Stimulated activated CD8-positive, alpha-beta memory T cell treated with anti-CD3 and anti-CD28 coated beads, Interleukin-4, amount 100 ng/mL, for 4 hours (primary cell): ENCODE measurements at places on chromosomes 11 and 22.

- DNase-seq, result no peak
These were observed 8.7 kb downstream of the IFT27 start for GRCh38 chr22:36767035-36767775.

- no peak for DNase-seq
These were observed 141.1 kb upstream of the NARS2 start for GRCh38 chr11:78715639-78716311.

GRCh38 chr11:41613326-41613725 lies 153.9 kb upstream of the LRRC4C start:
- DNase-seq, result no peak

DNA sequence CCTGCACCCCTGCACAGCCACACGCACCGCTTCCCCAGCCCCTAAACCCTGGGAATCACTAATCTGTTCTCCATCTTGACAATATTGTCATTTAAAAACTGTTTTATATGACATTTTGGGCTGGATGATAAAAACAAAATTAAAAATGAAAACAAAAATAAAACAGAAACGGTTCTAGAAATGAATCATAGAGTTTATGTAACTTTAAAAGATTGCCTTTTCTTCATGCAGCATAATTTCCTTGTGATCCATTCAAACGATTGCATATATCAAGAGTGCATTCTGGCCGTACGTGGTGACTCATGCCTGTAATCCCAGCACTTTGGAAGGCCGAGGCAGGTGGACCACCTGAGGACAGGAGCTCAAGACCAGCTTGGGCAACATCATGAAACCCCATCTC lies 6.6 kb upstream of the FAM118A start:
- no peak for DNase-seq

DNA sequence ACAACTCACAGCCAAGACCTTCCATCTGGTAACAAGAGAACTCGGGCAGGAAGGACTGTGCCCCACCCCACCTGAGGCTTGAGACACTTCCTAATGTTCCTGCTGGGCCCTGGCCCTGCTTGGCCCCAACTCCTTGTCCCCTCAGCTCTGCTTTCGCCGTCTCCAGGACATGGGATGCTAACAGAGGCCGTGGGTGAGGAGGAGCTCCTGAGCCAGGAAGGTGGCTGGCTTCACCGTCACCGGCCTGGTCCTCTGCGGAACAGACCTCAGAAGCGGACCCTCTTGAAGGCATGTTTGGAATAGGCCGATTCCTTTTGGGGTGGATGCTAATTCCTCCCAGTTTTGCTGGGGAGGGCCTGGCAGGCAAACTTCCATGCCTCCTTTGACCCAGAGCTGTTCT lies 154.3 kb downstream of the CACNA1I start:
- DNase-seq, result no peak

DNA sequence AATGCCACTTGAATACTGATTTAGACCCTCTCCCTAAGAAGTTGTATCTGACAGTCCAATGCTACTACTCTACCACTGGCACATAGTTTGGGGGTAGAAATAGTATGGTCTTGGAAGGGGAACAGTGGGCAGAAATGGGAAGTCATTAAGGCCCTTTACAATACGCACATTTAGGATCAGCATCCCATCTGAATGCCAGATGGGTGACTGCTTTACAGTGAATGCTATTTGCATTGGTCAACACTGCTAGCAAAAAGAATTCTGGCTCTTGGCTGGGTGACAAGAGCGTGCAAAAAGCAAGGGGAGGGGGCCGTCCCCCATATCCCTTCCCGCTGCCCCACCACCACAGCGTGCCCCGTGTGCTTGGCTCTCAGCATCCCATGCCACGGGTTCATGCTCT lies 104.7 kb upstream of the BID start:
- no peak for DNase-seq

DNA sequence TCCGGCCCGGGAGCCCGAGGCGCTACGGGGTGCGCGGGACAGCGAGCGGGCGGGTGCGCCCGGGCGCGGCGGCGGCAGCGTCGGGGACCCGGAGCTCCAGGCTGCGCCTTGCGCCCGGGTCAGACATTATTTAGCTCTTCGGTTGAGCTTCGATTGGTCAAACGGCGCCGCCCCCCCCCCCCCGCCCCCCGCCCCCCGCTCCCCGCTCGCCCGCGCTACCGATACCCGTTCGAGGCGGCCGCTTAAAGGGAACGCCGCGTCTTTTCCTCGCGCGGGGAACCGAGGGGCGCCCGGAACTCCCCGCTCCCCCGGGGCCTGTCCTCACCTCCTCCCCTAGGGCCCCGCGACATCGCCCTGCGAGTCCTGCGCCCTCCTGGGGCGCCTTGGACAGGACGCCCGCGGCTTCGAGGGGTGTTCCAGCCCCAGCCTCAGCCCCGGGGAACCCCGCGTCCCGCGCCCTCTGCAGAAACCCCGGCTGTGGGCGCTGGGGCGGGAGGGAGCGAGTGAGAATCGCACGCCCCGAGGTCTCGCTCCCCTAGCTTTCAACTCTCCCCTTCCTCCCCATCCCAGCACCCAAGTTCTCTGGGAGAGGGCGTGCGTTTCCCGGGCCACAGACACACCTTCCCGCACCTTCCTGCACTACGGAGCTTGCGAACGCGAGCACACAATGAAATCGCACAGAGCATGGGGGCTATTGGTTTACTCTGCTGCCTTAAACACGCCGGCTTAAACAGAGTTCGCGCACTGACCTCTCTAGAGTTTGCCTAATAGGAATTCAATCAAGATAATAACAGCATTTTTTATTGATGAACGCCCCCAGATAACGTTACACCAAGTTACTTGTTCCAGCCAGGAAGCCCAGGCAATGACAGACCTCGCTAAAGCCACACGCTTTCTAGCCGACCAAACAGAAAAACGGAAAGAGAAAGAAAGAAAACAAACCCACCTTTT lies at the start of gene BDNF:
TSS of gene BDNF (minus strand) at position 105 of the 951 bp plus-strand sequence. CDS start 41,891 bp downstream, outside the sequence.
- no peak for DNase-seq

- no peak for DNase-seq
These were observed 384.5 kb downstream of the AASDHPPT start for GRCh38 chr11:106461839-106462545.

DNA sequence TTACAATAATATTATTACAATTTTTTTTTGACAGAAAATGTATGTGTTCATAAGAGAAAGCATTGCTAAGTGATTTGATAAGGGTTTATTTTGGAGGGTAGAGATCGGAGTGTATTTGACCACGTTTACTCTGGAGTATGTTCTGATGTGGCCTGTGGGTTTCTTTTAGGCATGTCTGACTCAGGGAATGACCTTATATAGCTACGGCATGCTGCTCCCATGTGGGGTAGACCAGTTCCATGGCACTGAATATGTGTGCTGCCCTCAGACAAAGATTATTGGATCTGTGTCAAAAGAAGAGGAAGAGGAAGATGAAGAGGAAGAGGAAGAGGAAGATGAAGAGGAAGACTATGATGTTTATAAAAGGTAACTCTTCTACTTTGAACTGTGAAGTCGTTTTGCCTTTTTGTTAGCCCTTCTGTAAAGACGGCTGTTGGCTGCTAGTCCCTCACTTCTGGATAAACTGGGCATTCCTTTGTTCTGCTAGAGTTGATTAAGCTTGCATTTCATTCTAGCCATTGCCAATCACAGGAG lies 38.1 kb upstream of the ST14 start:
- DNase-seq, result no peak

GRCh38 chr11:125359130-125359529 lies 136.9 kb downstream of the FEZ1 start:
- no peak for DNase-seq

DNA sequence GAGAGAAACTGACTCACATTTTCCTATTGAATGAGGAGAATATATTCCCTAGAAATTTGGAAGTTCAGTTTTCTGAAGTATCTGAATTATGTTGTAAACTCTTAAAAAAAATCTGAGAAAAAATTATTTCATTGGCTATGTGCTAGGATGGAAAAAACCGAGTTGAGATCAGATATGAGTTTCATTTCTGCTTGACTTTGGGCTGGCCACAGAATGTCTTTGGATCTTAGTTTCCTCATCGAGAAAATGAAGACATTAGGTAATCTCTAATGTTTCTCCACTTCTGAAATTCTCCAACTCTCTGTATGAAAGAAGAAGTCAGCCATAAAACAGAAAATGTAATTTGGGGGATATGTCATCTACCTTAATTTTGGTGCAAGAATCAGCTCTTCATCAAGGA lies 28.8 kb downstream of the SLN start:
- DNase-seq, result no peak

- no peak for DNase-seq
These were observed 61.4 kb upstream of the LMO2 start for GRCh38 chr11:33953289-33953688.

DNA sequence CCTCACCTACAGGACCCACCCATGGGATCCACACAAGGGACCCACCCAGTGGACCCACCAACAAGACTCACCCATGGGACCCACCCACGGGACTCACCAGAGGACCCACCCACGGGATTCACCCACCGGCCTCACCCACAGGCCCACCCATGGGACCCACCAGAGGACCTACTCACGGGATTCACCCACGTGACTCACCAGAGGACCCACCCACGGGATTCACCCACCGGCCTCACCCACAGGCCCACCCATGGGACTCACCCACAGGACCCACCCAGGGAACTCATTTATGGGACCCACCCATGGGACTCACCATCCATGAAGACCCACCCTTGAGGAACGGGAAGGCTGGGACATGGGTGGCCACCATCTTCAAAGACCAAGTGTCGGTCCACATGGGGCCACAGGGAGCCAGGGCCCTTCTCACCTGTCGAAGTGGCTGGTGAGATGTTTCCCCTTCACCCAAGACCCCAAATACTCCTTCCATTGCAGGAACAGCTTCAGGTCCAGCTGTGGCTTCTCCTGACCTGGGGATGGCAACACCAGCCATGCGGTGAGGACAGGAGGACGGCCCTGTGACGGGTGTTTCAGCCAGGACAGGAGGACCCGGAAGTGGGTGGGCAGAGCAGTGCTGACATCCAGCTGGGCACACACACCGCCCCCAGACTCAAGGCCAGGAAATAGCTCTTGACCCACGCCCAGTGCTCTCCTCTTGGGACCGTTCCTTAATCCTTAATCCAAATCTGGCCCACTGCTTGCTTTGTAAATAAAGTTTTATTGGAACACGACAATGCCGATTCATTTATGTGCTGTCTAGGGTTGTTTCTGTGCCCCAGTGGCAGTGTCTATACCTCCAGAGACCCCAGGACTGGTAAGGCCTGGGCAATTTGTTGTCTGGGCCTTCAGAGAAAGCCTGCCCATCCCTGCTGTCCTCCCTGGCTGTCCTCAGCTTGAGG lies 1005.1 kb downstream of the BRD1 start:
- no peak for DNase-seq

DNA sequence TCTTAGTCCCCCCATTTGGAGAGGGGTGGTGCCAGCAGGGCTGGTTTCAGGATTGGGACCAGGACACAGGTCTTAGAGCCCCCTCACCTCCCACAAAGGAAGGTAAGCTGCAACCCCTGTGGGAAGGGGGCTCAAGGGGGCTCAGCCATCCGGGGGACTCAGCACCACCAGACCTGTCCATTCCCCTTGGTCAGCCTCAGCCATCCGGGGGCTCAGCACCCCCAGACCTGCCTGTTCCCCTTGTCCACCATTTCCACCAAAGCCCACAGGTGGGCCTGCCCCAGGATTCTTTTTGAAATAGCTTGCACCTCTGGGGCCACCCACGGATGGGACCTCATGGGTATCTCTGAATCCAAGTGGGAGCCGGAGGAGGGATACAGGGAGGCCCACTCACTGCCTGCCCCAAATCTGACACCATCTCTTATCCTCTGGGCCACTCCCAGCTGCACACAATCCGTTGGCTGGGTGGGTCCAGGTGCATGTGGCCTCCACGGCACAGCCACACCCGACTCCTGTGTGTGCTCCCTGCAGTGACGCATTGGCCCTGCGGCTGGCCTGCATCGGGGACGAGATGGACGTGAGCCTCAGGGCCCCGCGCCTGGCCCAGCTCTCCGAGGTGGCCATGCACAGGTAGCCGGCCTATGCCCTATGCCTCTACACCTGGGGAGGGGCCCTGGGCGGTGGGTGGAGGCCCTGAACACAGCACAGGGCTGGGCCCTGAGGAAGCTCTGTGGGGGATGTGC lies 15.9 kb downstream of the MCAT start:
- no peak for DNase-seq

- DNase-seq, result no peak
These were observed 128.1 kb upstream of the TOP3B start for GRCh38 chr22:22110548-22111266.

- DNase-seq, result no peak
These were observed 94.8 kb upstream of the ASPHD2 start for GRCh38 chr22:26334232-26334631.

GRCh38 chr11:16296273-16296672 lies 60.1 kb downstream of the SOX6 start:
- DNase-seq, result no peak

DNA sequence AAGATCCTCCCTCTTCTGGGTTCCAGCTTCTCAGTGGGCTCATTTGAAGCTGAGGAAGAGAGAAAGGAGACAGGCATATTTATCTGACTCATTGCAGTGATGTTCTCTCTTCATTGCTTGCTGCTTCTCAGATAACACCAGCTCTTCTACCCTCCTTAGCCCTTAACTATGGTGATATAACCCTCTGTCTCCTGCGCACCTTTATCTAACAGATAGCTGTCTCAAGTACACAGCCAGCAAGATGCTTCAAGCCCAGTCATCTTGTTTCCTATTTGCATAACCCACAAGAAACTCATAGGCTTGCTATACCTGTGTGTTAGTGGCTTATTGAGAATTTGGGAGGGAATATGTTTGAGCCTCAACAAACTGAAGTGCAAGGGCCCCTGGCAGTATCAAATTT lies 12.6 kb downstream of the PRSS23 start:
- DNase-seq, result no peak

DNA sequence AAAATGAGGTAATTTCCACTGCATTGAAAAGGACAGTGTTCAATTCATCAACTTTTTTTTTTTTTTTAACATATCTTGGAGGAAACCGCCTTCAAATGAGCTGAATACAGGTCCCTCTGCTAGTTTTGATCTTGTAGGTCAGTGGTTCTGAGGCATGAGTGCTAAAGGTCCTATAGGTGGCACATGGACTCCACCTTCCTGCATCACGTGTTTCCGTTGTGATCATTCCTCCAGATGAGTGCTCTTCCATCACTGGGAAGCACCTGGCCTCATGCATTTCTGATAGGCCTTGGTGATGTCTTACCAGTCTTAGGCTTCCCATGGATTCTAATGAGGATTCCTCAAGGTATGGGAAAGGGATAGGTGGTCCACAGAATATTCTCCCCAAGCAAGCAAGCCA lies 37.8 kb downstream of the FDX1 start:
- no peak for DNase-seq

- no peak for DNase-seq
These were observed 34.6 kb upstream of the CEP126 start for GRCh38 chr11:101880222-101880621.

DNA sequence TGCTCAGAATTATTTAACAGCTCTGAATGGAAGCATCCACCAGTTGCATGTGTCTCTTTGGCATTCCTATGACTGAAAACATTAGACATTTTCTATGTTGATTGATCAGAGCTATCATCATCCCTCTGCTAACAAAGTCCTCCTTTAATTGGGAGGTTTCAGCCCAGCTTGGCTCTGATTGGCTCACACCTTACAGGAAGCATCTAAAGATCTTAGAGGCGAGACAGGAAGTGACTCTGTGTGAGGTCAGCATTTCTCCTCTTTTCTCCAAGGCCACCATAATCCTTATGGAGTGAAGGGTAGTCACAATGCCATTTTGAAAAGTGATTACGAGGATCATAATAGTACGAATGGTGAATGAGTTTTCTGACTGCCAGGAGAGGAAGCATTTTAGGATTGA lies 260.8 kb downstream of the MIAT start:
- DNase-seq, result no peak
